H1 (cell line): ENCODE measurements at places on chromosomes 16 and 17. TPM values are rescaled to one million over a fixed set of nuclear protein-coding genes. Genes with fewer than 3 reads are reported as not detected.

BCO1 gene
- 0.21 and 0.28 TPM in 2 replicates for polyA plus RNA-seq

EXOC3L1 gene
- polyA plus RNA-seq, result 1.3 and 2.1 TPM in 2 replicates

SLC38A7 gene
- polyA plus RNA-seq, result 25.4 and 28.0 TPM in 2 replicates

PLCD3 gene
- 26.5 and 32.3 TPM in 2 replicates for polyA plus RNA-seq

CLEC19A gene
- polyA plus RNA-seq, result 0.88 and 1.5 TPM in 2 replicates

BORCS6 gene
- 3.3 and 3.8 TPM in 2 replicates for polyA plus RNA-seq

DLX4 gene
- polyA plus RNA-seq, result 0.67 and 1.5 TPM in 2 replicates

ALOX15 gene
- polyA plus RNA-seq, result 1.7 and 2.2 TPM in 2 replicates

KCNG4 gene
- polyA plus RNA-seq, result not detected in 2 replicates

HIGD1B gene
- polyA plus RNA-seq, result not detected in 2 replicates

CCL17 gene
- polyA plus RNA-seq, result not detected in 2 replicates

ADAD2 gene
- 1.2 and 2.3 TPM in 2 replicates for polyA plus RNA-seq

CD300A gene
- polyA plus RNA-seq, result 1.3 and 1.6 TPM in 2 replicates

ALOX15B gene
- 0.91 and 1.4 TPM in 2 replicates for polyA plus RNA-seq

TSNAXIP1 gene
- 0.39 and 0.94 TPM in 2 replicates for polyA plus RNA-seq

PRSS36 gene
- 1.9 and 3.1 TPM in 2 replicates for polyA plus RNA-seq

DPEP2 gene
- 0.05 TPM in 1 of 2 replicates, not detected in the other for polyA plus RNA-seq

HSD17B2 gene
- polyA plus RNA-seq, result not detected in 2 replicates
